ENCODE measurements at places on chromosomes 5 and 9.

DNA sequence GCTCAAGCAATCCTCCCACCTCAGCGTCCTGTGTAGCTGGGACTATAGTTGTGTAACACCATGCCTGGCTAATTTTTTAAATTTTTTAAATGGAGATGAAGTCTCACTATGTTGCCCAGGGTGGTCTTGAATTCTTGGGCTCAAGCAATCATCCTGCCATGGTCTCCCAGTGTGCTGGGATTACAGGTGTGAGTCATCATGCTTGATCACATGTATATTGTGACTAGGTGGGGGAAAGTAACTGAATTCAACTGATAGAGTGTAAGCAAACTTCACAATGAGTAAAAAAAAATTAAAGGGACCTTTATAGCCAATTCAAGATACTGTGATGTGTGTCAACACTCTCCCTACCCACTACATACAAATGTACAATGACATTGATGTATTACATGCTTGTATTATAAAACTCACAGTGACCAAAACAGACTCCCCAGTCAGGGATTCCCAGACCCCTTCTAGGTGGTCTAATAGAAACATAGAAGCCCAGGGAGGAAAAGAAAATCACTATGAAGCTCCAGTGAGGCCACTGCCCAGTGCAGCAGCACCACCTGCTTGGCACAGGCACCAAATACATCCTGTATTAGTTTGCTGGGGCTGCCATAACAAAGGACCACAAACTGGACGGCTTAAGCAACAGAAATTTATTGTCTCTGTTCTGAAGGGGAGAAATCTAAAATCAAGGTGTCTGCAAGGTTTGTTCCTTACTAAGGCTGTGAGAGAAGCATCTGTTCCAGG is 8.8 kb downstream of the PLGRKT start:
- DNase-seq = no peak

- no peak for DNase-seq
Observed at GRCh38 chr5:87347841-87348240, 64.9 kb downstream of the CCNH start.

GRCh38 chr5:77627869-77628674 is 10.4 kb downstream of the OTP start:
- DNase-seq = no peak

GRCh38 chr5:115842952-115843351 is 1.2 kb downstream of the AP3S1 start:
- DNase-seq = no peak

DNA sequence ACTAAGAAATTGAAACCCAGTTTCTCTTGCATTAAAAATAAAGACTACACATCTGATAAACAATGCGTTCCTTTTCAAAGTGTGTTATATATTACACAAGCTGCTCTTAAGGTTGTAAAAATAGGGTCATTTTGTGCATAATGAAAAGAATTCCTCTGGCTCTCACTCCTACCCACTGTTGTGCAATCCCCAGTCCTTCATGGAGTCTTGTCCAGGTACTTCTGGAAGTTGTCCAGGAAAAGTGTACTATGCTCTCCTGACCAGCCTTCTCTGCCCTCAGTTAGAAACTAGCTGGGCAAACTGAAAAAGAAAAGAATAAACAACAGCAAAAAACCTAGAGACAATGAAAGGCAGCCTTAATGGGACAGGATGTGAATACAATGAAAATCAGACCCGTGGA is 345.5 kb upstream of the PAPPA start:
- no peak for DNase-seq

DNA sequence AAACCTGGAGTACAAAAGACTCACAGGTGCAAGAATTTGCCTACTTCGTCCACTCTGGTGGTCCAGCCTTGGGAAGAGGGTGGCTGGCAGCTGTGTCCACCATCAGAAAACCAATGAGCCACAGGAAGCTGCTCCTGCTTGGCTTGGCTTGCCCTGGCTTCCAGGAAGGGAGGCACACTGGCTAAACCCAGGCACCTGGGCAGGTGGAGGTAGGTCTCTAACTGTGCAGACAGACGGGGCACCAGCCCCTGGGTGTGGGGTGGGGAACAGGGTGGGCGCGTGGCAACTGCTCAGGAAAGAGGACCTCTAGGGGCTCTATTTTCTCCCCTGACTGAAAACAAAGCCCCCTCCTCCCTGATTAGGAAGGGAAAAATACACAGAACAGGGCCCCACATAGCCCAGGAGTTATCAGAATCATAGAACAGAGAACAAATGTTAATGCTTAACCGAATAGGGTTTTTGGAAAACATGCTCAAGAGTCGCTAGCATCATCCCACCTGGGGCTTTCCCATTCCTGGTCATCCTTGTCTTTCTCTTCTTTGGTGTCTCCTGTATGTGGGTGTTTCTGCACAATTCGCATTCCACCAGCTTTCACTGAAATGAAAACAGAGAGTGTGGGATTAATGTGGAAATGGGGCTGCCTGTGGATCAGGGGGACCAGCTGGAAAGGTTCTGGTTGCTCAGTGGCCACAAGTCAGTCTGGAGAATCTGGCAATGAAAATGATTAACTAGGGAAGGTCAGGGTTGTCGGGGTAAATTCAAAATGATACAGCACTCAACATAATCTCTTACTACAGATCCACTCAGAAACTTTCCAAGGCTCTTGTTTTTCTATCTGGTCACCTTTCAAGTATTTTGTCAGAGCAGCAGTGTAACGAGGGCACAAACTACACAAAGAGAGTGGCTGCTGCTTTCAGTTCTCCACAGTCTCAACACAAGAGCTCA is 13.1 kb downstream of the DAP start:
- DNase-seq = no peak

- no peak for DNase-seq
Observed at GRCh38 chr5:2656206-2656605, 95.3 kb downstream of the IRX2 start.

DNA sequence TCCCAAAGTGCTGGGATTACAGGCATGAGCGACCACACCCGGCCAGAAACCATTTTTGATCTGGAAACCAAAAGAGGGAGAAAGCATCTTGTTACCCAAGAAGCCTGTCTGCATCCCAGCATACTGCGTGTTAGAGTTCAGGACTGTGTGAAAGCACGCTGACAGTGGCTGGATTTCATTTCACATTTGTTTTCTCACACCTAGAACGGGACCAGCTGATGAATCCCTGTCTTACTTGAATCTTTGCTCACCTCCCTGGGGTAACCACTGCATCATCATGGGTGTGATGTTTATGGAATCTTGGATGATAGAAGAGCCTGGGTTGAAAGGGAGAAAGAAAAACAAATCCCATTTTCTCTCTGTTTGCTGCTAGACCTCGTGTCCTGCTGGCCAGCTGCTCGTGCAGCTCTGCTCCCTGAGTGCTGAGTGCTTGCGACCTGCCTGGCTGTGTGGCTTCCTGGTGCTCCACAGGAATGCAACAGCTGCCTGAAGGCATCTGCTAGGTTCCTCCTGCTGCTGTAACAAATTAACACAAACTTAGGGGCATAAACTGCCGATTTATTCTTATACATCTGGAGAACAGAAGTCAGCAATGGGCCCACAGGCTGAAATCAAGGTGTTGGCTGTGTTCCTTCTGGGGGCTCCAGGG is 378.3 kb upstream of the DAP start:
- DNase-seq = no peak

DNA sequence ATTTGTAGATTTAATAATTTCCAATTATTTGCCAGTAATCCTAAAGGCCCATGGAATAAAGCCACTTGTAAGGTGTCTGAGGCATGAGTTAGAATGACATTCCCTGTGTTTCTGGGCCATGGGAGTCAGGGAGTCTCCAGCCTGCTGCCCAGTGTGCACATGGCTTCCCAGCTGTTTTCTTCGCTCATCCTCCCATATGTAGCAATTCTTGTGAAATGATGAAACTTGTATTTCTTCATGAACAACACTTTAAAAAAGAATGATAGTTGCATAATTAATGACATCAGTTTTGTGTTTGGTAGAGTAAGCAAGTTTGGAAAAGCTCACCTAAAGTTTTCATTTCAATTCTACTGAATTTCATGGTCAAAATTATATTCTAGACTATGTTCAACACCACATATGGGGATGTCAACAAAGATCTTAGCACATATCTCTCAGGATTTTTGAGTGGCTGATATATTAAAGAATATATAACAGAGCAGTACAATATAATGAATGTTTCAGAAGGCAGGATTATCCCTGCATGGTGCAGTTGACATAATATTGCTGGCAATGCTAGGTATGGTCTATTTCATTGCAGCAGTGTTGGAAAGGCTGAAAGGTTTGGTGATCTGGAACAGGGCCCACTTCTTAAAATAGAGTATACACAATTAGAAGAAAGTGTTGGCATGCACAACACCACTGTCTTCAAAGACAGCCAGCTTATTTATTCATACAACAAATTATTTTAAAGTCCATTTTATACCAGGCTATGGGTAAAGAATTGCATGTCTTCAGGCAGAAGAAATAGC is 44.7 kb downstream of the GRIN3A start:
- no peak for DNase-seq

DNA sequence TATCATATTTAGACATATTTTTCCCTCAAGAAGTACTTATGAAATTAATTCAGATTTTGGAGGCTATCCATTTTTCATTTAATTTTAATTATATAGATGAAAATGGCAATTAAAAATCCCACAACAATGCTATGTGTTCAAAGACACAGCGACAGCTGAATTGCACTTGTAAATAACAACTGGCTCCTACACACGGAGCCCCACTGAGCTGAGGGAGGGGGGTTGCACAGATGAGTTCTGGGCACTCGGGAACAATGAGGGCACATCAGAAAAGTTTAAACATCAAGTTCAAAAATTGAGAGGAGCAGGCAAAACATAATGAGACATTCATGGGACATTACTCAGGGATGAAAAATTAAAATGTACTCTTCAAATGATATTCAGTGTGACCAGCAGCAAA is 104.9 kb downstream of the MARCHF3 start:
- no peak for DNase-seq

- DNase-seq = no peak
Observed at GRCh38 chr5:50711280-50711679, 44.8 kb downstream of the PARP8 start.

GRCh38 chr9:94031946-94032345 is 52.3 kb upstream of the PTPDC1 start:
- DNase-seq = no peak

DNA sequence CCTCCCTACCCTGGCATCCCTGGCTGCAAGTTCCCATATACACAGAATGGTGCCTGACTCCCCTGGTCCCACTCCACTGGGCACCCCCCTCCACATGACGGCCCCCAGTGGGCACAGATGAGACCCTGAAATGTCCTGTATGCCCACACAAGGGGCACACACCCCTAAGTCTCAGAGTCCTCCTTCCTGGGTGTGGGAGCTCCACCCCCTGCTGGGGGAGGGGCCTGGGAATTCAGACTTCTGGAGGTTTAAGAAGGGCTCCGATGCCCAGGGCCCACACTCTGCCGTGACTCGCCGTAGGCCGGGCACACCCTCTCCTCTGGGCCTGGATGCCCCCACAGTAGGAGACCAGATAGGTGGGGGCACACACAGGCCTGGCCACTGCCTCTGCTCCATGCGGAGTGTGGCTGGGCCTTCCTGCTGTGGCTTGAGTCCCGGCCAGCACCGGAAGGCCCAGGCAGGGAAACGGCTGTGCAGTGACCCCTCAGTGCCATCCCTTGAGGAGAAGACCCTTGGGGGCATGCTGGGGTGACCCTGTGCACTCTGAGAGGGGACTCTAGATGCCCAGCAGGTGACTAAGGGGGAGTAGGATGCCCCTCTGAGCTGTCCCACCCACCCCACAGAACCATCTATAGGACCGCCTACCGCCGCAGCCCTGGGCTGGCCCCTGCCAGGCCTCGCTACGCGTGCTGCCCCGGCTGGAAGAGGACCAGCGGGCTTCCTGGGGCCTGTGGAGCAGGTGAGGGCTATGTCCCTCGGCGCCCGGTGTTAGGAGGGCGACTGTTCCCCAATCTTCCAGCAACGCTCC is 6.5 kb downstream of the EGFL7 start:
- DNase-seq = no peak

DNA sequence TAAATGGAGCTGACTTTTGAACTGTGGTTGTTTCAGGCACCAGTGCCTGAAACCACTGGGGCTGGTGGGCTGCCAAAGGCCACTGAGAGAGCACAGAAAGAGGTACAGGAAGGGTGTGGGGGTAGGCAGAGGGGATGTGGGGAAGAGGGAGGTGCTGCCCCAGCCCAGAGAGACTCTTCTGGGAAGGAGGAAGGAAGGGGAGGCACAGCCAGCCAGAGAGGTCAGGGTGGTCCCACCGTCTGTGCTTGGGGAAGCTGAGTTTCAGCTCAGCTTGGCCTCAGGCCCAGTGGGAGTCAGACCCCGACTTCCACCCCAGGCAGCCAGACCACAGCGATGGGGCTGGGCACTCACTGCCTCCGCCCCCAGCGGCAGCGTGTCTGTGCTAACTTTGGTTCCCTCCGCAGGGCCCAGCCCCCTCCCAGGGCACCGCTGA is 8.6 kb upstream of the PHYKPL start:
- no peak for DNase-seq

GRCh38 chr9:36148311-36149051 is 11.9 kb downstream of the GLIPR2 start:
- peak; percentile 67 for DNase-seq

- DNase-seq = no peak
Observed at GRCh38 chr5:159412284-159413046, 82.2 kb upstream of the IL12B start.

DNA sequence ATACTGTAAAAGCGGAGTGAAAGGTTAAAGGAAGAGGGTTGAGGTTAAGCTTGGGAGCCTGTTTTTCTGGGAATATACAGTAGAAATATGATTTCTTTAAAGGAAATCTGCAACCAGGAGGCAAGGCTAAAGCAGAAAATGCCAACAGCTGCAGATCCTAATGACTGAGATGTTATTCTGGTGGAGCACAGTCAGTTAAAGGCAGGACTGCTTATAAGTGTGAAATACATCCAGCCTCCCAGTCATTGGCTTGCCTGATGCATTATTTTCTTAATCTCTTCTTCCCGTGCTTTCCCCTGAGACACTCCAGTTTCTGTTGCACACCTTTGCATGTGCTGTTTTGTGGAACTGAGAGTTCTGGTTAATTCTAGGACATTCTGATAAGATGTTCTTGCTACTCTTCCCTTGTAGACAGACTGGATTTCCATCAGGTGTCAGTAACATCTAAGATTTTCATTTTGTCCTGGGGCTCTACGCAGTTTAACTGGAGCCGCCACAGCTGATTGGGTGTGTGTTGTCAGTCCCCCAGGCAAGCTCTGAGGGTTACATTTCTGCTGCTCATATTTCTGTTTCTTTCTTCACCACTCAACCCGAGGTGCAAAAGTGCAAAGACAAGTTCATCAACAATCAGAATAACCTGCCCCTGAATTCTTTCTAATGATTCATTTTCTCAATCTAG is 44.4 kb downstream of the CAST start:
- DNase-seq = no peak

- no peak for DNase-seq
Observed at GRCh38 chr5:6868575-6869215, 155.5 kb downstream of the TENT4A start.

- no peak for DNase-seq
Observed at GRCh38 chr5:67799732-67800234, 415.8 kb upstream of the PIK3R1 start.

GRCh38 chr9:74391816-74392215 is 105.3 kb upstream of the RORB start:
- no peak for DNase-seq

DNA sequence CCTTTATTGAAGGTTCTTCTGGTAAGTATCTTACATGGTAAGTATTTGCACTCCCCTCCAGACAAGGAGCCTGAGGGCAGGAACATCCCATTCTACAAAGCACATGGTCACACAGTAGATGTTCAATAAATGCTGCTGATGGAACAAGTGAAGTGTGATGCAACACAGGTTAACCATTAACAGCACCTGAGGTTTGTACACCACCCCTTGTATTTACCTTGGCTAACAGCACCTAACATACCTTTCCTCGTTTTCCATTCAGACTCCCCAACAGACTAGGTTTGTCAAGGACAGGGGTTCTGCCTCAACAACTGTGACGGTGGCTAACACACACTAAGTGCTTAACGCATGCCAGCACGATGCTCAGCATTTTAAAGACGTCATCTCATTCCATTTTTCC is 213.6 kb downstream of the MAPKAP1 start:
- no peak for DNase-seq

All from glomerular endothelial cell (primary cell).